ENCODE measurements at places on chromosomes 1 and 21.

GRCh38 chr1:157956732-157957131, 36.7 kb upstream of the KIRREL1 start:
- no peak for DNase-seq

- no peak for DNase-seq
These were observed 138.9 kb downstream of the IGSF21 start for GRCh38 chr1:18246543-18246942.

DNA sequence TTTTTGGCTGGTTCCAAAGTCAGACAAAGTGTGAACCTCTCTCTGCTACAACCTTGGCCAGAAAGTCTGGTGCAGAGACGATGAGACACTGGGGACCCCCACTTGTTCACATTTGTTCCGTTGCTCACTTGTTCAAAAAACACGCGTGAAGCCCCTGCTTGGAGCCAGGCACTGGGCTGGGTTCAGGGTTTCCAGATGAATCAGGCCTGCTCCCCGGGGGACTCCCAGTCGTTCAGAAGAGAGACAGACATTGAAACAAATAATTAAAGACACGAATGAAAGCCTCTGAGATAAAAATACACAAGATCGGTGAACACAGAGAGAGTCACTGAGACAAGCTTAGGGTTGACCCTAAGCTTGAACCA, 101.5 kb upstream of the RUNX3 start:
- no peak for DNase-seq

DNA sequence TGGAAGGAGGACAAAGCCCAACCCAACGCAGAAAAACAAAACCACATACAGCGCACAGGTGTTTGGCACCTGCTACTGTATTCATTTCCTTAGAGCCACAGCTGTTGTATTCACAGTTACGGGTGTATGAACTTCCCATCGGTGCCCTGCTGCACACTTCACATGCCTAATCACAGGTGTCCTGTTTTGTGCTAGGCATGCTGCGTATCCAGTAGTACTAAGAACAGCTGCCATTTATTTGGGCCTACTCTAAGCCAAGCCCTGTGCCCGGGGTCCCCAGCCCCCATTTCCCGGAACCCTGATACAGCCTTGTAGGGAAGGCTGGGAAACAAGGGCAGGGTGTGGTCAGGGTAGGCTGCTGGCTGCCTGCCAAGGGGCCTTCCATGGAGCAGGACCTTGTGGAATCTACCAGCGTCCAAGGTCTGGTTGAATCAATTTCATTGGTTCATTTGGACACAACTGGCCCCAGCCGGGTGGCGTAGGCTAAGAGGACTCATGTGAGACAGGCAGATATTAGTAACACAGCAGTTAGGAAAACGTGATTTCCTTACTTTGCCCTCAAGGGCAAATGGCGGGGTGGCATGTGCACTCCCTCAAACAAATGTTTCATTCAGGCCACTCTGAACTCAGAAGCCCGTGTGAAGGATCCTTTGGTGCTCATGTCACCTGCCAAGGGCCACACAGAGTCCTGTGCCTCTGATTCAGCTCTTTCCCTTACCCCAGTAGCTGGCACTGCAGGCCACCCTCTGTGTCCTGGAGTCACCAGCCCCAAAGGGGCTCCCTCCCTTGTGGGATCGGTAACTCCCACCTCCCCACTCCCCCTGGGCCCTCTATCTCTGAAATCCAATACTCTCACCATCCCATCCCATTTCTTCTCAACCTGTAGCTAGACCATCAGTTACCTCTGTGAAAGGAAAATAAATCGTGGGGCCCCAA, 986 bp upstream of the RNF186 start:
- no peak for DNase-seq

- no peak for DNase-seq
These were observed 95.1 kb upstream of the BCAR3 start for GRCh38 chr1:93776728-93777127.

GRCh38 chr1:83692524-83693381, 306.2 kb downstream of the TTLL7 start:
- no peak for DNase-seq

Data from left forelimb (tissue), 1 donor.